ENCODE measurements at places on chromosomes 7 and 10.

- no peak for DNase-seq
Measured at GRCh38 chr7:154451480-154452457, 399.6 kb downstream of the DPP6 start.

GRCh38 chr7:51034521-51035264 is 252.0 kb upstream of the GRB10 start:
- DNase-seq, result no peak

GRCh38 chr10:66927971-66928770 is 2.3 kb downstream of the LRRTM3 start:
- DNase-seq, result no peak

DNA sequence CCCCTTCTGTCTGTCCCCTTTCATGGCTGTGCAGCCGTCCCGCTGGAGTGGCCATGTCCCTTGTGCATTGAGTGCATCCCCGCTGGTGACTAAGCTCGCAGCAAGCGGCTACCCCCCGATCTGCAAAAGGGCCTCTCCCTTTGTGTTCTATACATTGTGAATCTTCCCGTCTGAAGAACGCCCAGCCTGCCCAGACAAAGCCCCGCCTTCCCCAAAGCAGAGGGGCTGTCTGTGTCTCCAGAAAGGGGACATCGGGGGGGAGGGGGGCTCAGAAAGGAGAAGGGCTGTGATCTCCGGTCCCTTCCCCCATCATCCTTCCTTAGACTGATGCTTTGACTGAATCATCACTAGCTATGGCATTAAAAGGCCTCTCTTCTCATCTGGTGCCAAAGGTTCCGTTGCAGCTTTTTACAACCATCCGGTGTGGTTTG is 11.9 kb downstream of the NPTX2 start:
- DNase-seq, result no peak

DNA sequence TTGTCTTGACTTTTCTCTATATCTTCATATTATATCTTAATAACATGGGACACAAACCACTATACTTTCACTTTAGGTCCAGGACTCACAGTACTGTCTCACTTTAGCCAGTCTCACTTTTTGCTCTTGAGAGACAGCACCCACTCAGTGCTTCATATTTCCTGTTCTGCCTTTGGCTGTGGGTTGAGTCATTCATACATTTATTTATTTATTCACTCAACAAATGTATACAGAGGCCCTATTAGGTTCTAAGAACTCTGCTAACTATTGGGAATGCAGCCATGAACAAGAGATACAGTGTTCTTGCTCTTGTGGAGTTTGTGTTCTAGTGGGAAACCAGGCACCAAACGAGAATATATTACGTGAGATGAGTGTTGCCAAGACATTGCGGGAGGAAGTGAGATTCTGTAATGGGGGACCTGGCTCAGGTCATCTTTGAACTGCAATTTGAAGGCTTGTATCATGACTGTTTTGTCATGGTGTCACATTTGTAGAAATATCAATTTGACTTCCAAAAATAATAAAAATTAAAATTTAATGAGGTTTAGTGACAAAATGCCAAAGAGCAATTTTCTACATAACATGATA is 190.1 kb downstream of the SDHAF3 start:
- DNase-seq, result no peak

DNA sequence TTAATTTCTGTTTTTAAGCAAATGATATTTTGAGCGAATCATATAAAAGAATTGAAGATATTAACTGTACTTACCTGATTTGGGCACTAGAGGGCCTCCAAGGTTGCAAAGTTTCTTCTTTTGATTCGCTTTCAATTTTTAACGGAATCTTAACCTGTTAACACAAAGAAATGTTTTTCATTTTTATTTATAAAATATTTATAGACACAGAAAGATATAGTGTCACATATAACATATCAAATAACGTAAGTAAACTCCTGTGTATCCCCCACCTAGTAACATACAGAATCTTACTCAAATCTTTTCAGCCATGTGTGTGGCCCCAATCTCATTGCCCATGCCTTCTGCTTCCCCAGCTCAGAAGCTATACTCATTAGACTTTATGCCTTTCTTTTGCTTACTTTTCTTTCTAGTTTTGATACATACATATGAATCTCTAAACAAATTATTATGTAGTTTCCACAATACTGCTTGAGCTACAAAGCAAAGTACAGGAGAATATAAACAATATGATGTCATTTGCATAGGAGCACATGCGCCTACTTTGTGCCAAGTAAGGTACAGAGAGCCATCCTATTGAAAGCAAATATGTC is 49.5 kb upstream of the ZPBP start:
- DNase-seq, result peak; percentile 60

DNA sequence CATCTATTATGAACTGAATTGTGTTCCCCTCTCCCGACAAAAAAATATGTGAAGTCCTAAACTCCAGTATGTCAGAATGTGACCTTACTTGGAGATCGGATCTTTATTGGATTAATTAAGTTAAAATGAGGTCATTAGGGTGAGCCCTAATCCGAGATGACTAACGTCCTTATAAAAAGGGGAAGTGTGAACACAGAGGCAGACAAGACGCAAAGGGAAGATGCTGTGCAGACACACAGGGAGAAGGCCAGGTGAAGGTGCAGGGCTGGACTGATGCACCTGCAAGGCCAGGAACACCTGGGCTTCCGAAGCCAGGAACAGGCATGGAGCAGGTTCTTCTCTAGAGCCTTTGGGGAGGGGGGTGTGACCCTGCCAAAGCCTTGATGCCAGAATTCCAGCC is 187.8 kb downstream of the PARD3 start:
- DNase-seq, result no peak

- no peak for DNase-seq
Measured at GRCh38 chr10:20670579-20670978, 226.5 kb downstream of the NEBL start.

DNA sequence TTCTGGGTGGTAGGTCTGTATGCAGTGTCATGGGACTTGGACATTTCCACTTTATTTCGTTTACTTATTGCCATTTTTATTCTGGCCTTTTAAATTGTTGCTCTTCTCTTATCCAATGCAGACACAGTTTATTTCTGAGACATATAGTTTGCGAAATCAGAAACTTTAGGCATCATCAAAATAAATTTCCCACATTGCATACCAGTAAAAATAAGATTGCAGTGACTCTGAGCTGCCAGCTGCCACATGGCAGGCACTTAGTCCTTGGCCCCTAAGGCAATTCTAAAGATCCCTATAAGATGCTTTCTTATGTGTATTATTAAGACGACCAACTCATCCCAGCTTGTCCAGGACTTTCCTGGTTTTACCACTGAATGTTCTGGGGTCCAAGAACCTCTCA is 81.8 kb upstream of the ANKRD1 start:
- DNase-seq, result no peak

- no peak for DNase-seq
Measured at GRCh38 chr7:55570218-55570873, 2.0 kb downstream of the VOPP1 start.
